Cortex of kidney (tissue), 1 donor: ENCODE measurements at places on chromosomes 1 and 21.

DNA sequence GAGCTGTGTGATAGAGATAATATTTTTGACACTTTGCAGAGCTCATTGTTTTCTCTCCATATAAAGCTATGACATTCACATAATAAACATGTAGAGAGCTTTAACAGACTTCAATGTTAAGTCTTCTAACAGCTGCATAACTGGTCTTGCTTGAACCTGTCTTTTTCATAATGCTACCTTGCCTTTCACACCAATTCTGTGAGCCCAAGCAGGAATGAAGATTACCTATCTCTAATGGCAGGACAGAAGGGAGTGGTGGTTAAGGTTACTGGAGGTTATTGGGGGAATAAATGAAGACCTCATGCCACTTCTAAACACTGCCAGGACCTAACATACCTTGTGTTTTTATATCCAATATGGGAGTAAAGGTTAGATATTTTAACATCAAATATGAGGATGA lies 2.3 kb upstream of the CD55 start:
- DNase-seq: no peak

DNA sequence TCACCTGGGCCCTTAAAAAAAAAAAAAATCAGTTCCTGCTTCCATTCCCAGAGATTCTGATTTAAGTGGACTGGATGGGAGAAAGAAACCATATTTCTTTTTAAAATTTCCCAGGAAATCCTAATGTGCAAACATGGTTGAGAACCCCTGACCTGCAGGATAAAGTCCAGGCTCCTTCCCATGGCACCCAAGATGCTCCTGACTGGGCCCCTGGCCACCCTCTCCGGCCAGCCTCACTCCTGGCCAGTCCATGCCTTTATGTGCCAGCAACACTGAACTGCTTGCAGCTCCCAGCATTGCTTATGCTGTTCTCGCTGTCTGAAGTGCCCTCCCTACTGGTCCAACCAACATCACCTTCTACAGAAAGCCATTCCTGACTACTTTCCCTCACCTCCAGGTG lies 93.9 kb downstream of the TEX35 start:
- no peak for DNase-seq

DNA sequence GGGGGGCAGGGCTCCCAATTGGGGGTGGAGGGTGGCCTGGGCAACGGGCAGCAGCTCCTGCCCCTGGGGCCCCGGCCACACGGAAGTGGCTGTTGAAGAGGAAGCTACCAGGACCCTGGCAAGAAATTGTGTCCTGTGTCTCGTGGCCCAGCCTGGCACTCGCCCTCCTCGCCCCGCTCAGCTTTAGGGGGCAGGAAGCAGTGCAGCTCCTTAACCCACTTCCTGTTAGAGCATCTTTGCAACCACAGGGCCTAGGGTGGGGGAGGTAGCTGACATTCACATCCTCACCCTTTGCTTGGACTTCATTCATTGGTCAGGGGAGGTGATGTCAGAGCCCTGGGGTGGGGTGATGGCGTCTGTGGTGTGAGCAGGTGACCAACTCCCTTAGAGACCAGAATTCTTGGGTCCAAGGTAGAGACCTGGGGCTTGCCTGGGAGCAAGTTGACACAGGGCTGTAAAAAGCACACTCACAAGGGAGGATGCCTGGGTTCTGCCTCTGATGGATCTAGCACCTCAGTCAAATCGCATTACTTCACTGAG lies at the start of gene ARHGAP30:
Gene ARHGAP30 (minus strand): TSS at position 161 of the 540 bp plus-strand sequence. CDS start 267 bp downstream, outside the sequence.
- DNase-seq: no peak

- DNase-seq: no peak
Measured at GRCh38 chr21:43269440-43269839, 100.6 kb downstream of the CRYAA start.

GRCh38 chr1:13628711-13629110 lies 45.1 kb downstream of the PDPN start:
- no peak for DNase-seq

GRCh38 chr1:79472067-79472656 lies 465.6 kb upstream of the ADGRL4 start:
- no peak for DNase-seq

GRCh38 chr1:154352245-154352580 lies 26.9 kb downstream of the ATP8B2 start:
- DNase-seq: no peak

DNA sequence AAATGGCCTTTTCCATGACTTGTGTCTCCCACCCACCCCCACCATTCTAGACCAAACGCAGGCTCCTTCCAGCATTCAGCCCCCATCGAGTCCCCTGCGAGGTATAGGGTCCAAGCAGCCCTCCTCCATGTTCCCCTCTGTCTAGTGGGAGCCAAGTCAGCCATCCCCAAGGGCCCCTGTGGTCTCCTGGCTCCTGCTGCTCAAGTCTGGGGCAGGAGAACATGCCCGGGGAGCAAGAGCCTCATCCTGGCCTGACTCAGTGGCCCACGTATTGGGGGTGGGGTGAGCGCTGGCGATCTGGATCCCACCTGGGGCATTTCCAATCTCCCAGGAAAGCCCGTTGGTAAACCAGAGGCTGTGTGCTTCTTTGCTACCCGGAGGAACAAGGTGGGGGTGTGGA lies 4.1 kb upstream of the PRDM16 start:
- DNase-seq: no peak

DNA sequence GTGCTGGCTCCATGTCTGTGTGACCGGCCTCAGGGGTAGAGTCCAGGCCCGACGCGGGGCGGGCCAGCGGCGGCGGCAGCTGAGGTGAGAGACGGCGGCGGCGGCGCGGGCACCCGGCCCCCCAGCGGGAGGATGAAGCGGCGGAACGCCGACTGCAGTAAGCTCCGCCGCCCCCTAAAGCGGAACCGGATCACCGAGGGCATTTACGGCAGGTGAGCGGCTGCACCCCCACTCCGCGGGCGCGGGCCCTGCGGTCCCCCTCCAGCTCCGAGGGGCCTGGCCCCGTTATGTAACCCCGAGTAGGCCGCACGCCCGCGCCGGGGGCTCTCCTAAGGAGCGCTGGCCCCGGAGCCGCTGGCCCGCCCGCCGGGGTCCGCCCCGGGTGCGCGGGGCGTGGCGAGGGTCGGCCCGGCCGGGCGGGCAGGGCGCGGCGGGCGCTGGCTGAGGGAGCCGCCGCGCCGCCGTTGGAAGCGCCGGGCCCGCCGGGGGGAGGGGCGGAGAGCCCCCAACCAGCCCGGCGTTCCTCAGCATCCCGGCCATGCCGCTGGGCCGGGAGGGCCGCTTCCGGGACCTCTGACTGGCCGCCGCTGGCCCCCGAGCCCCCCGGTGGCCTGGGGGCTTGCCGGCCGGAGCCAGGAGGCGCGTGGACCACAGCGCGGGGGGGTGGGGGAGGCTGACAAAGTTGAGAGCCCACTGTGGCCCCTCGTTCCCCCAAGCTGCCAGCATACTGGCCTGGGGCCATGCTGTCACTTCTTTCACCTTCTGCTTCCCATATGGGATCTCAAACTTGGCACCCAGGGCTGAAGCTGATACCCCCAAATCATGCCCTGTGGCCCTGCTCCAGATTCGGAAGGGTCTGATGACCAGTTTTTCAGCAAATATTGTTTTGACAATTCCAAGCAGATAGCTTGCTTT lies 527 bp downstream of the MACO1 start:
- no peak for DNase-seq

- no peak for DNase-seq
Measured at GRCh38 chr1:237574536-237574935, 316.2 kb downstream of the ZP4 start.

DNA sequence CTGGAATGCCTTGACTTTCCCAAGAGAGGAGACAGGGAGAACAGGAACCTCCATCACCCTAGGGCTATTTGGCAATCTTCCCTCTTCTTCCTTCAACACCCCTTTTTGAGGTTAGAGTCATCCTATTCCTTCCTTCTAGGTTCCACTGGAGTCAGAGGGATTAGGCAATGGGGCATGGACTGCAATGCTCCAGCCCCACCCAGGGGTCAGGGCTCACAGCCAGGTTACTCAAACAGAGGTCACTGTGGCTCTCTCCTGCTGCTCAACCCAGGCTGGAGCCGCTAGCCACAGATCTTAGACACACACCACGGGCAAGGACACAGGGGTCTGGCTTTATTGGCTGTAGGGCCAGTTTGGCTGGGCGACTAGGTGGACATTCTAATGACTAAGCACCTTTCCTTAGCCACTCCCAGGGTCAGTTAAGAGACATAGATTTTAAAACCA lies 145.5 kb upstream of the NRIP1 start:
- no peak for DNase-seq

DNA sequence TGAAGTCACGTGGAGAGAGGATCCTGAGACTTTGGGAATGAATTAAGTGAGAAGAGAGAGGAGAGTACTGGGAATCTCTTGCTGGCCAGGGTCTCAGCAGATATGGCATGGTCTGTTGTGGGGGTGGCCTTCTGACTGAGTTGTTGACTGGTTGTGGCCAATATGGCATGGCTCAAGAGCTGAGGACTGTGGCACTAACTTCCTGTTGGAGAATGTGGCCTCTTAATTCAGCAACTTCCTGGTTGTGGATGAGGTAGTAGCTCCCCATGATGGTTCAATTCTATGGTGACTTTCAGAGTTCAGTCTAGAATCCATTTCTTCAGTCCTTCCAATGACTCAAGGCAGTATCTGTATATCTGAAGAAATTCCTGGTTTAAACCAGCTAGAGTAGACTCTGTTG lies 44.7 kb upstream of the PAXBP1 start:
- no peak for DNase-seq

DNA sequence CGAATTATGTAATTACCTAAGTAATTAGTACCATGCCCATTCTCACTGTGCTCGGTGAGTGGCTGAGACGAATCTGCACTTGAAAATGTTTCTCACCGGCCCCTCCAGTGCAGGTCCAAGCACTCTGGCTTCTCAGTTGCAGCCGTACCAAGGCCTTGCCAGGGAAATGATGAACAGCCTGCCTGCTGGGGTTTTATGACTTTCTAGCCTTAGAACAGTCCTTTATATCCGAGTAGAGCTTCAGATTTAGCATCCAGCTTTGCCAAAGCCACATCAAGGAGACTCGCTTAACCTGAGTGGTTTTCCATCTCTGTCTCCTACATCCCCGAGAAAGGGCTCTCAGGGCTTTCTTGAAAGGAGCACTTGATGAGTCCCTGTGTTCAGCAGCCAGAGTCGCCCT lies 83.4 kb downstream of the GREM2 start:
- no peak for DNase-seq

GRCh38 chr1:3912809-3913685 lies 13.0 kb upstream of the C1orf174 start:
- no peak for DNase-seq

DNA sequence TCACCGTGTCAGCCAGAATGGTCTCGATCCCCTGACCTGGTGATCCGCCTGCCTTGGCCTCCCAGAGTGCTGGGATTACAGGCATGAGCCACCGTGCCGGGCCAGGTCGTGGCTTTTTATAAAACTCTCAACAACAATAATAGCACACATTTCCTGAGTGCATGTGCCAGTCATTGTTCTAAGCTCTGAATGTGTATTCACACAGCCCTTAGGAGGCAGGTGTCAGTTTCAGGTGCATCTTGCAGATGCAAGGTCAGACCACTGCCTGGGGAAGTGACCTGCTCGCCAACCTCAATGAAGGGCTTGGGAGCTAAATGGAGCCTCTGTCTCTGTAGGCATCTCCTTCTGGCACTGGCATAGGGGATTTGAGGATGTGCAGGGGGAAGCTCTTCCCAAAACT lies 1.6 kb upstream of the LEFTY2 start:
- no peak for DNase-seq

DNA sequence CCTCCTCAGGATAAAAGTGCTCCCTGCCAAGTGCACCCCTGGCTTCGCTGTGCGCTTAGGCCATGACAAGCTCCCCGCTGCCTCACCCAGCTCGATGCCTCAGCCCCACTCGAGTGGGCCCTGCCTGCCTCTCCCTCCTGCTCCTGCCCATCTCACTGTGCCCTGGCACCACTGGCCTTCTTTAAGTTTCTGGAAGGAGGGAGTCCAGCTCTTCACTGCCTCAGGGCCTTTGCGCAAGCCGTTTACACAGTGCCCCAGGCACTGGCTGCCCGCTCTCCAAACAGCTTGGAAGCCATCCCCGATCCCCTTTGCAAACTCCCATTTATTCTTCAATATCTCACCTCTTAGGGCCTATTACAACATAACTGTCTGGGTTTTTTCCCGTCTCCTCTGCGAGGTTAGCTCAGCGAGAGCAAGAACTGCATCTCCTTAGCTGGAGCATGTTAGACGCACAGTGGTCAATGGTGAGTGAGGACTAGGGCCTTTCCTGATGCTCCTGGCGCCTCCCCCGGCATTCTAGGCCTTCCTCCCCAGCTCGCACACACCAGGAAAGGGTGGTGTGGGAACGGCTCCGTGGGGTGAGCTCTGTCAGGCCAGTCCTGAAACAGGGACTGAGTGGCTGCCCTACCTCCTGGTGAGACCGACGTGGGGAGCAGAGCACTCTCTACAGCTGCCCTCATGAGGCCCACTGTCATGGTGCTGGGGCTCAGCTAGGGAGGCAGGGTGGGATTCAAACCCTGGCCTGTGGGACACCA lies 31.9 kb downstream of the PODN start:
- DNase-seq: no peak

DNA sequence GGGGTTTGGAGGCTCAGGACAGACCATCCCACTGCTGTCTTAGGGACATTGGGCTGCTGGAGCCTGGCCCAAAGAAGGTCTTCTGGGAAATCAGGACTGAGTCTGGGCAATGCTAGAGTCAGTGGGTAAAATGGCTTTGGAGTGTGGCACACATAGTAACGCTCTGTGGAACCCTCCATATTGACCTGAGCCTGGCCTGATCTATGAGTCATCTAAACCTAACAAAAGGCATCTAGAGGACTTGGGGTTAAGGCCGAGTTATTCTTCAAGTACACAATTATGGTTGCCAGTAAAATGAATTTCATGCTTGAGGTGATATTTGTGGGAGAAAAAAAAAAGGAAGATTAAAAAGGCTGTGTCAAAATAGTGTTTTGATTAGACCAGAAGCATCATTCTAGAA lies 77.7 kb downstream of the ST6GALNAC5 start:
- no peak for DNase-seq

DNA sequence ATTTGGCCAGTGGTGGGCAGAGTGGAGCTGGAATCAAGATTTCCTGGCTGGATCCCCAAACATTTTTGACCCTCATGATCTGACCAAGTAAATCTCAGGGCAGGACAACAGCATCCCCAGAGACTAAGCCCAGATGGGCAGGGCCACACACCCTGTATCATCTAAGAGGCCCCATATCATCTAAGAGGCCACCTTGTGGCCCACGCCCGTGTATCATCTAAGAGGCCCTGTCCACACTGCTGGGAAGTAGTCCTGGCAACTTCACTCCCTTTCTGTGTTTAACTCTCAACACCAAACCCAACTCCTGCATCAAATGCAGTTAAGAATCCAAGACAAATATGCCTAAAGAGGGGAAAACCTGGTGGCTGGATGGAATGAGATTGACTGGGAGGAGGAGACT lies 81.6 kb upstream of the SSX2IP start:
- DNase-seq: no peak
